Articular chondrocyte of knee joint (primary cell): ENCODE measurements at places on chromosomes 2 and 18. TPM values are rescaled to one million over a fixed set of nuclear protein-coding genes. Genes with fewer than 3 reads are reported as not detected.

Gene AKAIN1
- total RNA-seq = not detected in 2 replicates

Gene AQP12B
- total RNA-seq = not detected in 2 replicates

Gene SIX3
- total RNA-seq = not detected in 2 replicates

Gene NRP2
- 109 and 129 TPM in 2 replicates for total RNA-seq

Gene PRSS56
- total RNA-seq = not detected in 2 replicates

Gene RFTN2
- total RNA-seq = 23.5 and 33.0 TPM in 2 replicates

Gene ZNF892
- 5.9 and 8.2 TPM in 2 replicates for total RNA-seq

Gene CWC22
- total RNA-seq = 35.7 and 45.7 TPM in 2 replicates

Gene ASPRV1
- total RNA-seq = 0.54 and 0.78 TPM in 2 replicates

Gene CXCR1
- total RNA-seq = not detected in 2 replicates
